ENCODE measurements at places on chromosomes 1 and 21.

DNA sequence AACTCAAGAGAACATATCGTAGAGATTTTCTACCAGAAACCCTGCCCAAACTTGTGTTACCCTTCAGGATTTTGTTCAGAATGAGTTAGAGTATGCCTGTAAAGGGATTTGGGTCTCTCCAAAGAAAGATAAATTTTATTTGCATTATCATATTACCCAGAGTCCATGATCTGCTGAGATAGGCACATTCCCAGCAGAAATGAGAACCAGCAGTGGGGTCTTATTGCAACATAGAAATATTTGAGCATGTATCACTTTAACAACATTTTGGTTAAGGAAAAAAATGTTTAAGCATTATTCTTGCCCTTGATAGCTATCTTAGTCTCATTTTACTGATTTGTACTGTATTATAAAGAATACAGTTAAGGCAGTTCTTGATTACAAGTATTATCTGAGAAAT, 10.6 kb downstream of the VCAM1 start:
- no peak for DNase-seq

GRCh38 chr1:237613984-237614383, 276.7 kb downstream of the ZP4 start:
- no peak for DNase-seq

GRCh38 chr1:12088607-12089006, 25.5 kb downstream of the TNFRSF8 start:
- peak; percentile 51 for DNase-seq

DNA sequence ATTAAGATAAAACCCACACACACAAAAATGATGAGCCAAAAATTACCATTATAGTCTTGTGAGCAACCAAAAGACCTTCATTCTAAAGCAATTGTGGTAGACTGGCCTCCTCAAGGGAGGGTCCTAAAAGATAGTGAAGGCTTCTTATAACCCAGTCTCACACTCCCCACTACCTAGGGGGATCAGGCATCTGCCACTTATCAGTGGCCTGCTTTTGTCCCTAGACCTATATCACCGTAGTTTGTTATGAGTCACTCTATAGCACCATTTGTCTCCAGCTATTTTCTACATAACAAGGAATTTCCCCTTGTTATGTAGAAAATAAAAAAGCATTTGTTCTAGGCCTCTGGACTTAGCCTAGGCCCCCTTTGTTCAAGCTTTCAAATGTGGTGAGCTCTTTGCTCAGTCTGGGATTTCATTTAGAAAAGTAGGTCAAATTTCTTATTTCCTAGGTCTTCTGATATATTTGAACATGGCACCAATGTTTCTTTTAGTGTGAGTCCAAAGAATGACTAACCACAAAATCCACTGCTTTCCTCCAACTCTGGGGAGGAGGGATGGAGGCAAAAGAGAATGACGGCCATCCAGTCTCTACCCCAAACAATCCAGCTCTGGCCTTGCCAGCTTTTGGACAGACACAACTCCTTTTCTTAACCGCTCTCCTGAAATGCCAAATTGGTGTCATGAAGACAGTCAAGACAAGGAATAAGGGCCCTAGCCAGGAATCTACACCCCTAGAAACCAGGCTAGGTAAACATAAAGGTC, 8.9 kb downstream of the ADAR start:
- no peak for DNase-seq

- no peak for DNase-seq
Observed at GRCh38 chr1:162696286-162696862, 64.1 kb downstream of the DDR2 start.

- no peak for DNase-seq
Observed at GRCh38 chr1:229627003-229627402, 956 bp downstream of the URB2 start.

DNA sequence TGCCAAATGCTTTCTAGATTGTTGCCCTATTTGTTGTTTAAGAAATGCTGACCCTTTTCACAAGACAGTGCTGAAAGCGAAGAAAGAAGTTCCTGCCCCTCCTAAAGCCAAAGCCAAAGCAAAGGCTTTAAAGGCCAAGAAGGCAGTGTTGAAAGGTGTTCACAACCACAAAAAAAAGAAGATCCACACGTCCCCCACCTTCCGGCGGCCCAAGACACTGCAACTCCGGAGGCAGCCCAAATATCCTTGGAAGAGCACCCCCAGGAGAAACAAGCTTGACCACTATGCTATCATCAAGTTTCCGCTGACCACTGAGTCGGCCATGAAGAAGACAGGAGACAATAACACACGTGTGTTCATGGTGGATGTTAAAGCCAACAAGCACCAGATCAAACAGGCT, 55.7 kb downstream of the PSMG1 start:
- no peak for DNase-seq

GRCh38 chr1:60948486-60948885, 133.9 kb upstream of the NFIA start:
- DNase-seq = no peak

- no peak for DNase-seq
Observed at GRCh38 chr1:149923626-149924025, 4.0 kb downstream of the SF3B4 start.

- DNase-seq = peak; percentile 39
Observed at GRCh38 chr1:156838972-156839371, 19.9 kb downstream of the INSRR start.

- no peak for DNase-seq
Observed at GRCh38 chr1:218851586-218851985, 322.1 kb upstream of the LYPLAL1 start.

DNA sequence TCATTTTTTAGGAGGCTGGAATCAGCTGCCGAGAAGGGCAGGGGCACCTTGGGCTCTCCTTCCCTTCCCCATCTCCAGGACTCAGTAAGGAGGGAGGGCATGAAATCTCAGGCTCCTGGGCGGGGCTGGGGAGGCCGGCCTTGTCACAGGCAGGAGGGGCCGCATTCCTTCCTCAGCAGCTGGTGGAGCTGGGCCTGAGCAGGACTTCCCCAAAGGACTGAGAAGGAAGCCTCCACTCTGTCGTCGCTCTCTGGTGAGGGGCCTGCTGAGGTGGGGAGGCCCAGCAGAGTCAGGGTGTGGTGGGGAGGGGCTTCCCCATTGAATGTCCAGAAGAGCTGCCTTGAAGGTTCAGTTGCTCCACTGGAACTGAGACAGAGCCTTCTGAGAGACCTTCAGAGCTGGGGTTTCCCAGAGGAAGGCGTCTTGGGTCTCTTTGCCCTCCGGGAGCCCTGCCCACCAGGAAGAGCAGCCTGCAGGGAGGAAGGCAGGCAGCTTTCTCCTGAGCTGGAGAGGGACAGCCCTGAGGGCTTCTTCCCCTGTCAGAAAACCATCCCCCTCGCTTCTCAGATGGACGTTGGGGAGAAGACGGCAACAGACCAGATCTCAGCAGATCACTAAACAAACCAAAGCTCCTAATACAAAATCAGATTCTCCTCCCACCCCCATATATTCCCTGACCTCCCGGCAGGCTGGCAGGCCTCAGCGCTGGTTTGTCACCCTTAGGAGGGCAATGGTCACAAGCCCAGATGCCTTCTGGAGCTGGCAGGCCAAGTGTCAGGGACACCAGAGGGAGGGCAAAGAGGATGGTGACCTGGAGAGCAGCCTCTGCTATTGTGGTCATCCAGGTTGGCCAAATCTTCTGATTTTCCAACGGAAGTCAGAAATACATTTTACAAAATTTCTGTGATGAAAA, 10.7 kb downstream of the KCNA10 start:
- no peak for DNase-seq

DNA sequence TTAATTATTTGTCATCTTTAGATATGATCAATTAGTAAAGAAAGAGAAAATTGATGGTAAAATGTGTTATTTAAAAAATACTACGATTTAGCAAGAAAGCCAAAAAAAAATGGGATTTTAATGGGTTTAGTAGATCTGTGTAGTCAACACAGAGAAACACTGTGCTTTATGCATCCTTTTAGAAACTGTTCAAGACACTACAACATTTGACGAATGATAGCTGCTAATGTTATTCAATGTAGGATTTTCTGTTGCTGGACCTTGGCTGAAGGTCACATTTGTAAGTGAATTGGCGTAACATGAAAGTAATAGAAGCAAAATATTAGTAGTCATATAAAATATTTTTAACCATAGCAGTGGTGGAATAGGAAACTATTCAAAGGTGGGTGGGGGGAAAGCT, 1293.9 kb downstream of the NCAM2 start:
- DNase-seq = no peak

GRCh38 chr21:37208056-37208721, 58.9 kb downstream of the VPS26C start:
- DNase-seq = no peak

Data from activated gamma-delta T cell treated with Interleukin-2 at 50 U/mL for 16 hours (primary cell).